ENCODE measurements at places on chromosomes 1 and 21. TPM values are rescaled to one million over a fixed set of nuclear protein-coding genes. Genes with fewer than 3 reads are reported as not detected.

DNA sequence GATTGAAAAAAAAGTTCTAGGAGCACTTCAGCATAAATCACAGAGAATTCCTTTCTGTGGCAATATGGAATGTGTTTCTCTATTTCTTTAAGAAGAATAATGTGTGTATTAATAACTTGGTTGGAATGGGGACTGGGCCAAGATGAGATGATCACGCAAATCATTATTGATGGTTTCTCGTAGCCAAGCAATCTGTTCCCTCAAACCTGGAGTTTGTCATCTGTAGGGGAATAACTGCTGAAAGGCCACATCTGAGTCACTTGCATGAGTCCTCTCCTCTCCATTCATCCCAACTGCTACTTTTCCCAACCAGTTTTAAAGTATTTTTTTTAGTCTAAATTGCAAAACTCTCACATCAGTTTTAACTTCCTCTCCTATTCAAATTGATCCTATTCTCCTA is 480.4 kb downstream of the PLPP3 start:
- no peak for DNase-seq

DNA sequence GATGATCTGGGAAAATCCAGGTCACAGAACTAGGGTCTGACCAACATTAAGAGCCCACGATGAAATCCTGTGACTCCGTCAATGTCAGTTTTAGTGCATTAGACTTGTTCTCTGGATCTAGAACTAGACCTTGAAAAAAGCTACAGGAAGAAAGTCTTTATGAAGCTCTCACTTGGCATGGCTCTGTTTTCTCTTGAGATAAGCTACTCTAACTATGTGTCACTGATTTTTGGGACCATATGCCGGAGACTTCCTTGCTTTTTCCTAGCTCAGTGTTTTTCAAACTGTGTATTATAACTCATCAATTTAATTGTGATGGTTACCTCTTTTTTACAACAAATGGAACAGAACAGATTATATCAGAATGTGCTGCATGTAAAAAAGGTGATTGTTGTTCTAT is 379.7 kb upstream of the DAB1 start:
- DNase-seq, result no peak

DNA sequence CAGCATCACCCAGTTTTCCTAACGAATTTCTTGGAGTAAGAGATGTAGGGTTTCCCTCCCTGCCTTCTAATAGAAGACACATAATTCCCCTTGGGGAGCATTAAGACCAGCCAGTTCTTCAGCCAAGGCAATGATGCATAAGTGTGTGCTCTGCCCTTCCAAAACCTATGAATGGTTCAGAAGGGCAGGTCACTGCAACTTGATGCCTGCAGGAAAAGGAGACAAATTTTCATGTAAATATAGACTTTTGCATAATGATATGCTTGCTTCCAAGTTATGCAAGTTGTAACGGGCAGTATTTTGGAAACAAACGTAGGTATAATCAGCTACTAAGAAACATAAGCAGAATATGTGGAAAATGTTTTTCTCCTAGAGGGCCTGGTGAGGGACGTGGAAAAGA is 31.6 kb downstream of the PTGS2 start:
- no peak for DNase-seq

- no peak for DNase-seq
Measured at GRCh38 chr1:201191653-201192260, 1.1 kb downstream of the IGFN1 start.

- no peak for DNase-seq
Measured at GRCh38 chr1:212917858-212918257, 32.5 kb upstream of the VASH2 start.

- DNase-seq, result no peak
Measured at GRCh38 chr1:202282596-202283283, 59.0 kb downstream of the UBE2T start.

- no peak for DNase-seq
Measured at GRCh38 chr1:6831366-6831765, 46.1 kb downstream of the CAMTA1 start.

GRCh38 chr1:25648681-25649440 is 32.3 kb downstream of the MAN1C1 start:
- no peak for DNase-seq

GRCh38 chr1:86200901-86201300 is 44.3 kb upstream of the COL24A1 start:
- DNase-seq, result no peak

- no peak for DNase-seq
Measured at GRCh38 chr1:49106445-49106844, 329.8 kb upstream of the BEND5 start.

DNA sequence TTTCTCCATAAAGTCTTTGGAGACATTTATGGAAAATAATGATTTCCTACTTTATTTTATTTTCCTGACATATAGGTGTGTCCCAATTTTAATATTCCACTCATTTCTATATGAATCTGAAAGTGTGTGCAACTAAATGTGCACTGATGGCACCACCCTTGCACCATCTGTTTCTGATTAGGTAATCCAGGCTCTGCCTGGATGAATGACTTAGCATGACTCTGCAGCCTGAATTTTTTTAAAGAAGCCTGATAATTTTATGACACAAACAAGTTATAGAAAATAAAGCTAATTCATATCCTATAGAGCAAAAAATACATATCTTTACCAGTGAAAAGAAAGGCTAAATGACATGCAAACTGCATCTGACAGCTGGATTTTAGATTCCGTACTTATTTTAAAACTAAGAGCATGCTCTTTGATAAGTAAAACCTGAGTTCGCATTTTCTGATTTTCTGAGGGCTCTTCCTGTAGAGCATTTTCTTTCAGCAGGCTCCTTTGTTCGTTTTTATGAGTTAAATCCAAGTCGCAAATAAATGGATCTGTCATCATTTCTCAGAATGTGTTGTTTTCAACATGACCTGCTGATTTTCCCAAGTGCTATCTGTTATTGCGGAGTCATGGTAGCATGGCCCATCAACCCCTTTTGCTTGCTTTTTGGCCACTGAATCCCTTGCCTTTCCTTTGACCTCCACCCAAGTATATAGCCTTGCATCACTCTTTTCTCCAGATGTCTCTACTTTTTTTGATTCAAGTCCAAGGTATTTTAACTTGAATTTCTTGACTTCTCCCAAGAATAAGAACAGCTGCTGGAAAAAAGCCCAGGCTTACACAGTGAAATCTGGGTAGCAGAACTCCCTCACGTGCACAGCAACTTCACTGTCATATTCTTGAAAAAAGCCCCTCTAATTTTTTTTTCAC is 52.8 kb upstream of the LYPLAL1 start:
- DNase-seq, result no peak

GRCh38 chr21:31218830-31219608 is 125.0 kb downstream of the TIAM1 start:
- DNase-seq, result peak; percentile 8

- no peak for DNase-seq
Measured at GRCh38 chr21:15894596-15894995, 164.8 kb downstream of the USP25 start.

GRCh38 chr1:5220821-5221220 is 566.4 kb downstream of the AJAP1 start:
- no peak for DNase-seq

DNA sequence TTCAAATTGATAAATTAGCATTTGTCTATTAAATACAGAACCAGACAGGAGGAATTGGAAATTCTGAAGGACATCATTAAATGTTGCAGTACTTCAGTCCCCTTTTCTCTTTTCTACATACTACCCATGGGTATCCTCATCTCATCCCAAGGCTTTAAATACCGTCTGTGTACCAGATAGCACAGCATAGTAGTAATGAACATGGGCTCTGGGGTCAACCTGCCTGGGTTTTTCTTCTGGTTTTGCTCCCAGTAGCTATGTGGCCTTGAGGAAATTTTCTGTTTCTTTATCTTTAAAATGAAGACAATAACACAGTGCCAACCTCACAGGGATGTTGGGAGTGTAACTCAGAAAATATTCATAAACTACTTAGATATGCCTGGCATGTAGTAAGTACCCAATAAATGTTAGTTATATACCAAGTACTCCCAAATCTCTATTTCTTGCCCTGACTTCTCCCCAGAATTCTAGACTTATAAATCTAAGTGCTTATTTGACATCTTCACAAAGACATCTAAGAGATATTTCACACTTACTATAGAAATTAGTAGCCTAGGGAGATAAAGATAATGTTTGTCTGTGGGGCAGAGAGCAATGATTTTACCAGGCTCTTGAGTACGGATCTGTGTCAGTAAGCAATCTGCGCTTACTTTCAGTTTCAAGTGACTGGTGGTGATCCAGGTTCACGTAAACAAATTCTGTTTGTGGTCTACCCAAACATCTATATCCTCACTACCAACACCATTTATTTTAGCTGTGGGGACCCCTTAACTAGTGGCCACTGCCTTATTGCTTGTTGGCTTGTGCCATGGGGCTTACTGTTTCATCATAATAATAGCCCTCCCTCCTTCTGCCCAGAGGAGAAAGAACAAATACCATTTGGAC is 37.3 kb downstream of the VANGL2 start:
- DNase-seq, result no peak

DNA sequence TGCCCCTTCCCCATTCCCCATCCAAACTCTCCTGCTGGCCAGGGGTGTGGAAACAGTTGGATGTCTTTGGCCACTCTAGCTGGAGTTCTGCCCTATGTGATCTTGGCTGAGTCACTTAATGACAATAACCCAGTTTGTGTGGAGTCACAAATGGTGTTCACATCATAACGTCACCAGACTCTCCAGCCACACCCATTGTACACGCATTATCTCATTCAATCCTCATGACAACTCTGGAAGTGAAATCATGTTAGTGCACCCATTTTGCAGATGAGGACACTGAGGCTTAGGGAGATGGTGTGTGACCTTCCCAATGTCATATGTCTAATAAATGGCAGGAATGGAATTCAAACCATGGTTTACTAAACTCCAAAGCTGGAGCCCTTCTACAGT is 1.2 kb upstream of the CDA start:
- DNase-seq, result no peak

GRCh38 chr1:64933296-64934070 is 32.9 kb downstream of the JAK1 start:
- DNase-seq, result no peak

DNA sequence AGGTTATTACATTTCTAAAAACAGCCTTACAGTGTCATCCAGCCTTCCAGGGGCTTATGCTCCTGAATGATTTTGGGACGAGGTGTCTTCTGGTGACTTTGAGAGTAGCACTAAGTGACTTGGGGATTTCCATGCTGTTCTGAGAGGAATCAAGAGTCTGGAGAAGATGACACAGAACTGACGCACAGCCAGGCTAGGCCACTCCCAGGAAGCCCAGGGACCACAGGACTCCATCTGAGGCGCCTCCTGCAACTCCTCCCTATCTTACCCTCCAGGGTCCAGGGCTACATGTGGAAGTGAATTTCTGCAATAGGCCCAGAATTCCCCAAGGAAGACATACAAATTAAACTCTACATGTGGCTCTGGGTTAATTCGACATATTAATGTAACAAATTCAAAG is 92.5 kb downstream of the SLC25A24 start:
- no peak for DNase-seq

GRCh38 chr1:214331827-214332423 is 51.0 kb downstream of the SMYD2 start:
- DNase-seq, result peak; percentile 73

DNA sequence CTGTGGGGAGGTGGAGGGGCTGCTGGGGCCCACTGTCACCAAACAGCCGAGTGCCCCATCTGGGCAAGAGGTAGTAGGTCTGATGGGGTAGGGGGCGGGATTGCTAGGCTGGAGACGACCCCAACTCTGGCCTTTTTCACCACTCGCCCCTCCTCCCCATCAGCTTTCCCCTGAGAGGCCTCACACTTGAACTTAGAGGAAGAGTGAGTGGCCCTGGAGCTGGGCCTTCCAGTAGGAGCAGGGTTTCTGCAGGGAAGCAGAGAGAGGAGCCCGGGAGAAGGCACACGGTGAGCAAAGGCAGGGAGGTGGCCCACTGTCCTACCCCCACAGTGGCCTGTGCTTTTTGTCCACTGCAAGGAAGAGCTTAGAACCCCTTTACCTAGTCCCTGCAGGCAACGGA is 111.9 kb upstream of the WNT4 start:
- no peak for DNase-seq

- DNase-seq, result no peak
Measured at GRCh38 chr1:218828125-218828650, 345.5 kb upstream of the LYPLAL1 start.

DNA sequence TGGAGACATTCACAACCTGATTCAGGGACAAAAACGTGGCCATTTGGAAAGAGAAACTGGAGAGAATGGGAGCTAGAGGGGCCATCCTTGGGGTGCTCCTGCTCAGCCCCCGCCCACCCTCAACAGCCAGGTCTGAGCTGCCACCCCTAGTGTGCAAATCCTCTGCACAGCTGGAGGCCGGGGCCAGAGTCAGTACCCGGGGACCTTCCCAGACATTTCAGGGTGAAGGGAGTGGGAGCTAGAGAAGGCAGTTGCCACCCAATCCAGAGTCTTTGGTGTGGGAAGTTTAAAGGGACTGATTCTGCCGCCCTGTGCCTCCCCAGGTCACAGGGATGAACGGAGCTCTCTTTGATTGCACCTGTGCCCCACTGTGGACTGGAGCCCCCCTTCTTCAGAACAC is 397.4 kb downstream of the MATN1 start:
- no peak for DNase-seq

DNA sequence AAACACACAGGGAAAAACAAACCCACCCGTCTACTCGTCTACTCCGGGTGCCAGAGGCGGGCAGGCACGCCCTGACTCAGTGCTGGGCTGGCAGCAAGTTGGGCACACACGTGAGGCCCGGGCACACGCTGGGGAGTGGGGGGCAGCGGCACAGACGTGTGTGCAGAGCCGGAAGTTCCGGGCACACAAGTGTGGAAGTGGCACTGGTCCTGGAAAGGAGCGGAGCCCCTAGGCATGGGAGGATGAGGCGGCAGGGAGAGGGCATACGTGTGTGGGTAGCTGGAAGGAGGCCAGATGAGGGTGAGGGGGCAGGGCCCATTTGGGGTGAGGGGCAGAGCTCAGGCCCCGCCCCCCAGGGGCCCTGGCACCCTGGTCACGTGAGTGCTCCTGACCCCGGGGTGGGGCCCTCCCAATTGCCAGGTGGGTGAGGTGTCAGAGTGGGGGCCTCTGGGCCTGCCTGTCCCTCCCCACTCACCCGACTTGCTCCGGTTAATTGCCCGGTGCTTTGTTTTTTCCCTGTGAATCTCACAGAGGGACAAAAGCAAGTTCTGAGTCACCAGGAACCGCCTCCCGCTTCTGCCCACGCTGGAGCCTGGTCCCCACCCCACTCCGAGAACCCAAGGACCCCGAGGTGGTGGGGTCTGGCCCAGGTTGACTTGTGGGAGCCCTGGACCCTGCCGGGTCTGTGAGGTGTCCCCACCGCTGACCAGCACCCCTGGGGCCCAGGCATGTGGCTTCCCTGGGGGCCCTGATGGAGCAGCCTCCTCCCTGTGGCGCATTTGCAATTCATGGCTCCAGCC is 104.8 kb upstream of the CASZ1 start:
- no peak for DNase-seq

The S100A5 gene
- total RNA-seq, result not detected

The CHIA gene
- total RNA-seq, result not detected

The KLF17 gene
- not detected for total RNA-seq

The DPYD gene
- 0.43 TPM for total RNA-seq

The HAO2 gene
- not detected for total RNA-seq

The SMG7 gene
- 33.4 TPM for total RNA-seq

The TMPRSS3 gene
- not detected for total RNA-seq

The MYOG gene
- not detected for total RNA-seq

The TSSK3 gene
- not detected for total RNA-seq

The ADAM15 gene
- 44.9 TPM for total RNA-seq

The COL9A2 gene
- 3.7 TPM for total RNA-seq

Measured in neural progenitor cell (in vitro differentiated cells).